Spinal cord (tissue), 10 donors: ENCODE measurements at places on chromosomes 3 and 15. TPM values are rescaled to one million over a fixed set of nuclear protein-coding genes. Genes with fewer than 3 reads are reported as not detected.

- no peak for DNase-seq
These were observed 285.8 kb downstream of the DIPK2A start for GRCh38 chr3:144257381-144257780.

GRCh38 chr3:136195258-136196063 is 674 bp downstream of the MSL2 start:
- no peak for DNase-seq

GRCh38 chr3:32432711-32433530 is 41.3 kb downstream of the CMTM7 start:
- no peak for DNase-seq

DNA sequence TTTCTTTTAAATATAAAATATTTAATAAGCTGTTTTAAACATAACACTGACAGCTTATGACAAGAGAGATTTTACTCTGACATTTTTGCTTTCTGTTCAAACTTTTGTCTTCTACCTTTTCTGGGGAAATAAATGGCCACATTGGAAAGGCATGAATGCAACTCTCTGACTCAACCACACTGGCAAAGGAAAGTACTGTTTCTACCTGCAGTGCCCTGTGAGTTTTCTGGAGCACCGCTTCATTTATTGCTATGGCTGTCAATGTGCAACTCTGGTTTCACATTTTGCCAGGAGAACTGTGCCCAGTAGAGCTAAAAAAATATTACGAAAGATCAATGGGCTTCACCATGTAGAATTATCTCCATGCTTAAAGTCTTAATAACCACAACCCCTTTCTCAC is 15.1 kb downstream of the PDZRN3 start:
- DNase-seq = no peak

GRCh38 chr3:83457551-83457950 is 1501.2 kb upstream of the CADM2 start:
- no peak for DNase-seq

DNA sequence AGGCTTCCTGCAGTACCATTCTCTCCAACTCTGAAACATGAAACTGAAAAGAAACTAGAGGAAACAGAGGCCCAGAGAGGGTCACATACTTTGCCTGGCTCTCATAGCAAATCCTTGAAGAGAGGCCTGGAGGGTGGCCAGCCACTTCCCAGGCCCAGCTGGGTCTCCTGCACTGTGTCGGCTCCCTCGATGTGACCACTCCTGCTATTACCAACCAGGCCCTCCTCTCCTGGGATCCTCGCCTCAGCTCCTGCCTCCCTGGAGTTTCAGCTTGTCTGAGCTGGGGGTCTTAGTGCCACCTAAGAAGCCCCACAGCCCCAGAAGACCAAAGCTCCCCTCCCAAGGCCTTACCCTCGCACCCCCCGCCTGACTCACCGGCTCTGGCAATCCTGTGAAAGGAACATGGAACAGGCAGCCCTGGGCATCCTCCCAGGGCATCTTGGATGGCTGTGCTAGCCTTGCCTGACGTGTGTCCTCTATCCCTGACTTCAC is 4.6 kb downstream of the LOXL1 start:
- no peak for DNase-seq

Gene MME
- total RNA-seq = 34.5 TPM

Gene STX19
- total RNA-seq = 0.17 TPM

Gene ATP2B2
- total RNA-seq = 94.5 TPM
